ENCODE measurements at places on chromosomes 16 and 17.

DNA sequence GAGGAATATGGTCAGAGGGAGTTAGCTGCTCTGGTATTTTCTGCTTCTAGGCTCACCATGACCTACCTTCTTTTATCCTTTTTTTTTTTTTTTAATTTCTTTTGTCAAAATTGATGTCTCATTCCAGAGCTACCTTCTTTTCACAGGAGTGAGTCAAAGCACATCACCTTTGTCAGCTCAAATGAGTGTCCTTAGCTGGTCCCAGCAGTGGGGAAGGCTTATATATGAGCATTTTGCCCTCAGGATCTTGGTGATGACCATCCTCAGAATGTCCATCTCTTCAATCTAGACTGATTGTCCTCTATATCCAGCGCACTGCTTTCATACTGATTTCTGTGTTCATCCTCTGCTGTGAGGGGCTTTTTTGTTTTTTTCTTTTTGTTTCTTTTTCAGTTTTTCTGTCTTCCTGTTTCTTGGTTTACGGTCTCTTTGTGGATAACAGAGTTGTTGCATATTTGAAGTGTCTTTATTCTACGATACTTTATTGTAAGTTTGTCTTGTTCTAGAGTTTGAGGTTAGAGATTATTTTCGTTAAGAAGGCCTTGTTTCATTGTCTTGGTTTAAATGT lies 24.9 kb downstream of the CBFB start:
- DNase-seq, result no peak

GRCh38 chr17:56158344-56158743 lies 5.1 kb downstream of the ANKFN1 start:
- no peak for DNase-seq

- no peak for DNase-seq
Measured at GRCh38 chr17:74921769-74922168, 1.3 kb downstream of the USH1G start.

DNA sequence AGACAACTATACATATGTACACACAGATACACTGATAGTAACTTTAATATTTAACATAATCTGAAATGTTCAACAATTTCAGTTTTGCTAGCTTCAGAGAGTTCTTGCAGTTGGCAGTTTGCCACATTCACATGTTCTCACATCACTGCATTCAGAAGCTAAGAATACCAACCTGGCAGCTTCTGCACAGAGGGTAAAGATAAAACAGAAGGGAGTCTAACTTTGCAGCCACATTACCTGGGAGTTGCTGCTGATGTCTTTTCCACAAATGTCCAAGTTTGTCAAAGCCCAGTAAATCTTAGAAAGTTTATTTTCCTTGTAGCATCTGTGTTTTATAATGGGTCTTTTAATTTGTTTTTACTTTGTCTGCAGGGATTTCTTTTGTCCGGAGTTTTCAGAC lies 332.0 kb downstream of the BCAS3 start:
- no peak for DNase-seq

GRCh38 chr16:50021544-50021943 lies 3.5 kb upstream of the CNEP1R1 start:
- DNase-seq, result no peak
